ENCODE measurements at places on chromosomes 5 and 9.

GRCh38 chr5:91438871-91439270 is 55.8 kb upstream of the ARRDC3 start:
- DNase-seq, result no peak

- no peak for DNase-seq
Observed at GRCh38 chr5:162990856-162991497, 446.4 kb upstream of the CCNG1 start.

DNA sequence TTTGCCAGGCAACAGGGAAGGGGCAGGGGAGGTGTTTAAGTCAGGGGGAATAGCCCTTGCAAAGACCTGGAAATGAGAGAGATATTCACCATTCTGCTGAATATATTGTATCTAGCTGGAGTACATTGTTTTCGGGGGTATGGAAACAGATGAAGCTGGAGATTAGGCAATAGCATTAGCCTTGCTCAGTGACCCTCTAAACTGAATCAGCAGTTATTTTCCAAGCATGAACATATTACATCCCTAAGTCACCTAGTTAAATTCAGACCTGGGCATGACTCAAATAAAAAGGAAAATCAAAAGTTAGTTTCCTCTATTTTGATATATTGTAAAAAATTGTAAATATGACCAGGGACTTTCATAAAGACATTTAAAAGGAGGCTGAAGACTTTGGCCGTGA is 544.6 kb upstream of the TRPC7 start:
- DNase-seq, result no peak

- DNase-seq, result no peak
Observed at GRCh38 chr9:29800821-29801220, 2227.5 kb upstream of the C9orf72 start.

- DNase-seq, result no peak
Observed at GRCh38 chr9:87675906-87676515, 49.9 kb upstream of the CTSL start.

DNA sequence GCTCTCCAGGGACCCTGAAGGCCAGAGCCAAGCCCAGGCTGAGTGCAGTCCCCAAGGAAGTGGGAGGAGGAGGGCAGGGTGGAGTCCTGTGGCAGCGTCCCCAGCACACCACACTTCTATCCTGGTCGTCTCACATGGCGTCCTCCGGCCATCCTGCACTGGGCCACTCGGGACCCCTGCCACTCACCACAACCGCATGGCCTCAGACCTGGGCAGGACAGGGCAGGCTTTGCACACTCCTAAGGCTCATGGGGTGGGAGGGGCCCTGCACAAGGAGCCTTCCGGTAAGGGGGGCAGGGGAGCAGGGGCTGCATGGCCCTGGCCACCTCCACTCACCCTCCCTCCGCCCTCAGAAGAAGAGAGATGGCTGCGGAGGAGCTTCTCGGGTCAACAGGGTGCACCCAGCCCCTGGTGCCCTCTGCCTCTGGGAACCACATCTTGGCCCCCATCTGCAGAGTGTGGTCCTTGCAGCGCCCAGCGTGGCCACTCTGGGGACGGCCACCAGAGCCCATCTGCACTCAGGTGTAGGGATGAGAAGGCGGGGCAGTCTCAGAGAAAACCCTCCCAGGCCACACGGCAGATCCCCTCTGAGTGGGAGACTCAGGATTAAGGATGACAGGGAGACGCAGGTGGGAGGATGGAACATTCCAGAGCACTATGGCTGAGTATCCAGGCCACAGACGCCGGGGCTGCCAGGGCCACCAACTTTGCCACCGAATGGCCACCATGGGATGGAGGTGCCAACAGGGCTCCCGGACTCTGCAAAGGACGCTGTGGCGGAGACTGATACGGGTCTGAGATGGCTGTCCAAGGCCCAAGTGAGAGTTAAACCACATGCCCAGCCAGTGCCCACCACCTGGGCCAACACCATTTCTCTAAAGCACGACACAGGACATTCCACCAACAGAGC is 7.6 kb downstream of the TPPP start:
- no peak for DNase-seq

- no peak for DNase-seq
Observed at GRCh38 chr5:140978260-140978659, 12.0 kb downstream of the PCDHAC2 start.

DNA sequence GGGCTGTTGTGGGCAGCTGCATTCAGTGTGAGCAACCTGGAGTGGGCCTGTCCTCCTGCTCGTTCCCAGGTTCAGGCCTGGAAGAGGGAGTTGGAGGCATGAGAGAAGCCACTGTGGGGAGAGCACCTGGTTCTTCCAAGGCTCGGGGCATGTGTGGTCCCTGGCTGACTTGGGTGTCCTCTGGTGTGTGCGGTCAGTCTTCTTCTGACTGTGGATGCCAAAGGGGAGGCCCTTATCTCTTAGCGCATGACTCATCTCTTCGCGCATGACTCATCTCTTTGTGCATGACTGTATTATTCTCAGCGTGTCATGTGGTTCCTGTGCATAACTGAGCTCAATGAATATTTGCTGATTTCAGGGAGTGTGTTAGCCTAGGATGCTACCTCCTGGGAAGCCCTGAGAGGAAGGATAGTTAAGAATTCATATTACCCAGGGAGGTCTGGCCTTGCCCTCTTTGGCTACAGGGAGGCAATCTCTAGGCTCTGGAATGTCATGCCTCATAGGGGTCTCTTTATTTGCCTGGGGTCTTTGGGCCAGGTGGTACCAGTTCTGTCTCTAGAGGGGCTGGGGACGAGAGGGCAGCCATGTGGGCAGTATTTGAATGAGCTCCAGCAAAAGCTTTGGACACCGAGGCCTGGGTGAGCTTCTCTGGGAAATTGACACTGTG is 188.7 kb downstream of the HSPA4 start:
- DNase-seq, result no peak

DNA sequence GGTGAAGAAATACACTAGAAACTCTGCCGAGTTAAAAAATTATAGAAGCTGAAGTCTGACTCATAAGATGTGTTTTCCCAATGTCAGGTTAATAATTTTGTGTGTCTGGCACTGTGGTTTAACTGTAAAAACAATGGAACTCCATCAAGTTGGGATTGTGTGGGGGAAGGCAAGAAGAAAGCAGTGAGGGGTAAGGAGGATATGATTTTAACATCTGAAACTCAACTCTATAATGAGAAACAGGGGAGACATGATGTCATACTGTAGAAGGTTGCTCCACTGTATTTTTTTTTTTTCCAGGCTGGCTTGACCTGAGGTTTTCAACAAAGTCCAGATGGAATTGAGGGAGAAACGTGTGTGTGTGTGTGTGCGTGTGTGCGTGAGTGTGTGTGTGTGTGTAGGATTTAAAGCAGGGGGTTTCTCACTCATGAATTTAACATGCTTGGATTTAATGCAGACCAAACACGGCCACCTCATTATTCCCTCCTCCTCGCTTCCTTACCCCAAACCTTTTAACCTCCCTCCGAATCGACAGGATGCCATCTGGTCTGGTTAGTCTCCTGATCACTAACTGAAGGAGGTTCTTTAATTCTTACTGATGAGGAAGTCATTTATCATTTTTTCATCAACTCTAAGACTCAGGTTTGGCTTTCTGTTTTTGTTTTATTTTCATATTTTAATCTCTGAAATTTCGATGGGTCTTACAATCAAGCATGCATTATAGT is 140.2 kb upstream of the LPAR1 start:
- no peak for DNase-seq

DNA sequence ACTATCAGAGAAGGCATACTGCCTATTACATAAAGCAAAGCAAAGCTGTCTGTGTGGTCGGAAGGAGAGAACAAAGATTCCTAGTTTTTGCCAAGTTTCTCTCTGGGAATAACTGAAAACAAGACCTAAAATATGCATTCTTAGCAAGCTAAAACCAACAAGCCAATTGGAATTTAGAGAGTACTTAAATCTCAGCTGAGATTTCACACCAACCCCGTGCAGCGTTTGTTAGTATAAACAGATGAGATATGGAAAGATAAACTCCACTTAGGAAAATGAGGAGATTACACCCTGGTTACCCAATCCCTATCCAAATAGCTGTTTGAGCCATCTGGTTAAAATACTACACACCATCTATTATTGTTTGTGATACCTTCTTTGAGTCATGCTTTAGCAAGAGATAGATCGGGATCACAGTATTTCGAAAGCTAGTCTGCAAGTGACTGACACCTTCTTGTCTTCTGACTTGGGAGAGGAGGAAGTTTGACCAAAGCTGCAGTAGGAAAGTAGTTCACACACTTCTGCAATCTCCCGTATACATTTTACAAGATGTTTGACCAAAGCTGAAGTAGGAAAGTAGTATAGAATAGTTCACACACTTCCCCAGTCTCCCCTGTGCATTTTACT is 18.2 kb downstream of the FAF2 start:
- DNase-seq, result no peak

DNA sequence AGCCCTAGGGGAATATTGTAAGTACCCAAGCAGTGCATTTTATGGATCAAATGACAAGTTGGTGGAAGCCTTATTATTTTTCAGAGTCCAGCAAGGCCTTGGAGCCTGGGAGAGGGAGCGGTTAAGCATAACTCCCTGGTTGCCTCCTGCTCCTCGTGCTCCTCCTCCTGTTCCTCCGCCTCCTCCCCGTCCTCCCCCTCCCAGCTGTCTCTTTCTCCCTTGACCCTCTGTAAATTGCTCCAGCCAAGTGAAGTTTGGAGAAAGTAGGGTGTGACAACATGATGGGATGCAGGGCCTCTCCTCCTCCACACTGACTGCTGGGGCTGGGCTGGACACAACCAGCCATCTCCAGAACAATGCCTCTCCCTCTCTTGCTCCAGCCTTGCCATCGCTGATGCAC is 586.9 kb downstream of the CCDC171 start:
- DNase-seq, result no peak

DNA sequence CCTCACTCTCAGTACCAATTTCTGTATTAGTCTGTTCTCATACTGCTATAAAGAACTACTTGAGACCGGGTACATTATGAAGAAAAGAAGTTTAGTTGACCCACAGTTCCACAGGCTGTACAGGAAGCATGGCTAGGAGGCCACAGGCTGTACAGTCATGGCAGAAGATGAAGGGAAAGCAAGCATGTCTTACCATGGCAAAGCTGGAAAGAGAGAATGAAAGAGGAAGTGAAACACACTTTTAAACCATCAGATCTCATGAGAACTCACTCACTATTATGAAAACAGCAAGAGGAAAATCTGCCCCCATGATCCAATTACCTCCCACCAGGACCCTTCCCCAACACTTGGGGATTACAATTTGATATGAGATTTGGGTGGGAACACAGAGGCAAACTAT is 698.8 kb downstream of the CDH9 start:
- no peak for DNase-seq

GRCh38 chr5:94748212-94748611 is 129.7 kb downstream of the SLF1 start:
- no peak for DNase-seq

- no peak for DNase-seq
Observed at GRCh38 chr5:137300411-137301240, 198.5 kb downstream of the SPOCK1 start.

DNA sequence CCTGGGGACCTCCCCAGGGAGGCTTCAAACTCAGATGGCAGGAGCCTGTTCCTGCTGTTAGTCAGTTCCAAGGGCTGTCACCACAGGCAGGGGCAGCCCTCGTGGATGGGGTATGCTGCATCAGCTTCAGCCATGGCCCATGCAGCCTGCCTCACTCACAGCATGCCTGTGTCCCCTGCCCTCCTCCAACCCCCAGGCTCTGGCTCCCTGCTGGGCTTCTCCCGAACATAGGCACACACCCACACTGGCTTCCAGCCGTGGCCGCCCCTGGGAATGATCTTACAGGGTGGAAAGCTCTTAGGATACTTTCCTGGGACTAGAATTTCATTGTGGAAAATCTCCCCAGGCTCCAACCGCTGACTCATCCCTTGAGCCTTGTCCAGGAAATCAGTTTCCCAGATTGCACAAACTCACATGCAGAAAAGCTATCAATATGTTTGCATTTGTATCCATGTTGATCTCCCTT is 163.8 kb downstream of the SEC61B start:
- no peak for DNase-seq

DNA sequence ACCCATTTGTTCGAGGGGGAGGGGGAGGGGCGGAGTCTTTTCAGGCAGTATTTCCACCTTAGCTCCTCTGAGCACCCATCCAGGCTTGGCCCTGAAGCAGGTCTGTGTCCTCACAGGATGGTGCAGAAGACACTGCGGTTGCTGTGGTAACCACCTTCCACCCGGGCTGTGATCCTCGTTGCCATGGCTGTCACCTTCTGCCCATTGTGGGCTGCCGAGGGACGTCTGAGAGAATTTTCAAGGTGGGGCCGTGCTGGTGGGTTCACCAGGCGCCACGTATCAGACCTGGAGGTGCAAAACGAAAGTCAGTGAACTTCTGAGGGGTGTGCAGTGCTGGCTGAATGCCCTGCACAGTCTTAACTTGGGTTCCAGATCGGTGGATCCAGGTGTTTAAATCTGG is 26.7 kb downstream of the POLR1E start:
- no peak for DNase-seq

DNA sequence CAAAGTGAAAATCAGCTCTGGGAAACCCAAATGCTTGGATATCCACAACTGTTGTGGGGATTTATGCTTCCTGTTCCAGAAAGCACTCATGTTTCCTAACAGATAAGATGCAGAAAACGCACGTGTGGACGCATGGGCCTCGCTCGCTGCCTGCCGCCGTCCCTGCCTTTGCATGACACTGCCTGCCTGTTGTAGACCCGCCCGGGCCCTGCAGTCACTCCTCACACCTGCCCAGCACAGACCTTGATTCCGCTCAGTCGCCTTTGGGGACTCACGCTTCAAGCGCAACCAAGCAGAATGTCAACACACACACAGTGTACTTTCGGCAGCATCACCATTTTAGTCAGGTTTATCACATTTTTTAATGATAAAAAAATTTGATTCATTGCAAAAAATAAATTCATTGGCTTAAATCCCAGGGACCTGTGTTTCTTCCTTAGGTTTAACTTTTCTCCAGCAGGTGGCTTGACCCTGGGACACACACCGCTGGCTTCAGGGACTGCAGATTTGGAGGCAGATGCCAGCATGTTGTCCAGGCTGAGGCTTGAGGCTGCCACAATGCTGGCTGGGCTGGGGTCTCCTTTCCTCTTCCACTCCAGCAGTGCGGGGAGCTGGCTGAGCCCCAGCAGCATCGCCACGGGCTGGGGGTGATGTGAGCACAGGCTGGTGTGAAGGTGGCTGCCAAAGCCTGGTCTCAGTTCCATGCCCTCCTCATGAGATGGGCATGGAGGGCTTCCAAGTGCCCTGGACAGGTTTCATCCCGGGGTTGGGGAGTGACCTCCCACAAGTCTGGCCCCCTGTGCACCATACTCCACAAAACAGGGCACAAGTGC is 416.9 kb upstream of the IRX4 start:
- DNase-seq, result no peak

DNA sequence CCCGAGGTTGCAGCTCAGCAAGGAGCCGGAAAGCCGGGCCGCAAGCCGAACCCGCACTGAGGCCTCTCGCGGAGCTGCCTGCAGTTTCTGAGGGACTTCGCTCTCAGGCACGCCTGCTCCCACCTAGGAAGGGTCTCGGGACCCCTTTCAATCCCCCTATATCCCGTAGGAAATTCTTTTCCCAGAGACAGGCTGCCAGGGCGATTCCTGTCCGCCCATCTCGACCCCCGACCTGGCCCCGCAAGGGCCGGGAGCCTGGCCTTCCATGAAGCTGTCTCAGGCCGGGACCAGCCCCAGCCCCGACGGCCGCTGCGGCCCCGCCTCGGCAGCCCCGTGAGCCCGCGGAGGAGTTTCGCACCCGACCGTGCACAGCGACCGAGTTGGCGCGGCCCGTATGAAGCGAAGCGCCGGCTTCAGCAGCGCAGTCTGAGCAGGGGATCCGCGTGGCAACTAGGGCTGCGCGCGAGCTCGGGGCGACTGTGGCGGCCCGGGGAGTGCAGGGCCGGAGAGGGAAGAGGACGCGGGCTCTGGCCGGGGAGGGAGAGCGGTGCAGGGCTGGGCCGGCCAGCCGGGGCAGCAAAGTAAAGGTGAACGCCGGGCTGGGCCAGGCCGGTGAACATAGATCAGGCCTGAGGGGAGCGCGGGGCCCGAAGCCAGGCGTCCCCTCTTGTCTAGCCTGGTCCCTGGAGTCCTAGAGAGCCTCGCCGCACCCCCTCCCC is 977 bp upstream of the PRDM12 start:
- DNase-seq, result no peak
